Activated CD4-positive, alpha-beta T cell treated with anti-CD3 and anti-CD28 coated beads, Interleukin-2, Interleukin-4, amounts not matched to agents 100 ng/mL and 50 ng/mL, durations not matched to agents 16 hours and 8 hours (primary cell): ENCODE measurements at places on chromosomes 7 and 10.

- peak; percentile 44 for DNase-seq
These were observed 22.2 kb downstream of the LIPK start for GRCh38 chr10:88728107-88728763.

GRCh38 chr10:80144067-80144695 is 11.7 kb downstream of the PLAC9 start:
- peak; percentile 14 for DNase-seq

DNA sequence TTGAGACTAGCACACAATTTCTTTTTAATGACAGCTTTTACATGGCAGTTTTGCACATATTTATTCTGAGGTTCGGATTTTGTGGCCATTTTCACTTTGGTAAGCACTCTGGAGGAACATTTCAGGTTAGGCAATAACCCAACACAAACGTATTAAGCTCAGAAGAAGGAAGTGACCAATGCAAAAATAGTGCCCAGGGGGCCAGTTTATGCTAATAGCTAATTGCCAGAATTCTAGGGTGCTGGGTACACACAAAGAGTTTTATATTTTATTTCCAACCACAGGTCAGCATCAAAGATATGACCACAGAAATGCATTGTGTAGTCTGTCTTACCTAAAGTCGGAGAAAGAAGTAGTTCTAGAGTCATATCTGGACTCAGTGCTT is 8.4 kb upstream of the AGR2 start:
- no peak for DNase-seq

DNA sequence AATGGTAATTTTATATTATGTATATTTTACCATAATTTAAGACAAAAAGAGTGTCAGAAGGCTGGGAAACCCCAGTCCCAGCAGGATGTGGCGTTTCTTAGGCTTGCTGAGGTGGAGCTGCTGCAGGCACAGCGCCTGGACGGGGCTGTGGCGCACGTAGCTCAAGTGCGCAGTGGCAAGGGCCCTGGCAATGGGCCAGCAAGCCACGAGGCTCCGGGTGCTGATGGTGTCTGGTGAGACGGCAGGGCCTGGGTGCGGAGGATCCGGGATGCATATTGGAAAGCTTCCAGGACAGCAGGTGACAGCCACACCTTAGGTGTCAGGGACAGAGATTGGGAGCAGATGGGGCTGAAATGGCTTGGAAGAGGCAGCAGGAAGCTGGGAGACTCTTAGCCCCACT is 37.2 kb downstream of the CLEC2L start:
- no peak for DNase-seq

GRCh38 chr10:95864906-95865813 is 42.6 kb upstream of the CC2D2B start:
- DNase-seq = peak; percentile 78

- no peak for DNase-seq
These were observed 4.4 kb upstream of the FAM107B start for GRCh38 chr10:14779001-14779651.

DNA sequence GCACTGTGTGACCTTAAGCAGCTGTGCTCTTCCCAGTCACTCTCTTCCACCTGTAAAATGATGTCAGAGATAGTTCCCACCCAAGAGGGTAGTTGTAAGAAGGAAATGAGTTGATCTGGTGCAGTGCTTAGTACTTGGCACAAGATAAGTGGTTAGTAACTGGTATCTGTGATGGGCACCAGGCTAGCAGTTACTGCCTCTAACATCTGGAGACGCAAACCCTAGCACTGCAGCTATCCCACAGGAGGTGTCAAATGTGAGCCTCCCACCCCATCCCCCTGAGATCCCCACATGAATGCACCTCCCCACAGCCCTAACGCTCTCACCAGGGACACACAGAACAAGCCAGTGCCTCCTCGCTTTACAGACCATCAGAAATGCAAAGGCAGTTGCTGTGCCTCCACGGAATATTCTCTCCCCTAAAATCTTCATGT is 72.0 kb downstream of the KCNMA1 start:
- no peak for DNase-seq
